ENCODE measurements at places on chromosomes 5 and 9.

DNA sequence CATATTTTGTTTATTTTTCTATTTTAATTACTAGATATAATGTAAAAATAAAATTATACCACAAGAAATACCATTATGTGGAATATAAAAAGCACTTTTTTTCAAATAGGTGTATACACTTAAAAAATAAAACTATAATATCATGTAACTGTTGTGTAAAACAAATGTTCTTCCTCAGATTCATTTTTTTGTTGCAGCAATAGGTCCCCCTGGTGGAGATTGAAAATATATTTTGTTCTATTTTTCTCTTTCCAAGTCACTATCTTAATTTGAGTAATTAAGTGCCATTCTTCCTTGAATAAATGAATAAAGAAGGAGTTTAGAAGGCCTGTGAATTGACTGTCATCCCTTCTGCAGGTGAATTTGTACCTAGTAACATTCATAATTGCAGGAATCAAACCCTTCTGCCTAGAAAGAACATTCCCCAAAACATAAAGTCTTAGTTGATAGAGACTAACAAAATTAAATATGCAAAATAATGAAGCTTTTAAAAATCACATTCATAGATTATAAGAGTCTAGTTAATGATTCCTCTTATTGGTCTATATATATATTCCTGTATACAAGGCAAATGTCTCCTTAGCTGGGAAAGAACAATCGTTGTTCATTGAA is 23.4 kb downstream of the CETN3 start:
- DNase-seq: no peak

GRCh38 chr5:154610321-154611154 is 132.5 kb upstream of the HAND1 start:
- peak; percentile 18 for DNase-seq

- no peak for DNase-seq
Observed at GRCh38 chr9:114230068-114230467, 74.7 kb downstream of the COL27A1 start.

GRCh38 chr9:80648336-80648735 is 1041.0 kb downstream of the TLE1 start:
- DNase-seq: no peak

GRCh38 chr9:131310833-131311554 is 21.5 kb downstream of the PLPP7 start:
- peak; percentile 66 for DNase-seq

DNA sequence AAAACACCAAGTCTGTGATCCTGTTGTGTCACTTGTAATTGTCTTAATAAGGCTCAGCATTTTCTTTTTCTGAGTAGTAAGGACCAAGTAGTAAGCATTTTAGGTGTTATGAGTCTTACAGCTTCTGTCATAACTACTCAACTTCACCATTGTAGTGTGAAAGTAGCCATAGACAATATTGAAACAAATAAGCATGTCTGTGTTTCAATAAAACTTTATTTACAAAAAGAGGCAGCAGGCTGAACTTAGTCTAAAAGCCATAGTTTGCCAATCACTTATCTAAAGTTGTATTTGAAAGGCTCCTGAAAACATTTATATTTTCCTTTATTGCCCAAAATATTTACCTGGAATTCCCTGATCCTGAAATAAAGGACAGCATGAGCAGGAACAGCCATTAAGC is 796.1 kb downstream of the CDH12 start:
- DNase-seq: no peak

DNA sequence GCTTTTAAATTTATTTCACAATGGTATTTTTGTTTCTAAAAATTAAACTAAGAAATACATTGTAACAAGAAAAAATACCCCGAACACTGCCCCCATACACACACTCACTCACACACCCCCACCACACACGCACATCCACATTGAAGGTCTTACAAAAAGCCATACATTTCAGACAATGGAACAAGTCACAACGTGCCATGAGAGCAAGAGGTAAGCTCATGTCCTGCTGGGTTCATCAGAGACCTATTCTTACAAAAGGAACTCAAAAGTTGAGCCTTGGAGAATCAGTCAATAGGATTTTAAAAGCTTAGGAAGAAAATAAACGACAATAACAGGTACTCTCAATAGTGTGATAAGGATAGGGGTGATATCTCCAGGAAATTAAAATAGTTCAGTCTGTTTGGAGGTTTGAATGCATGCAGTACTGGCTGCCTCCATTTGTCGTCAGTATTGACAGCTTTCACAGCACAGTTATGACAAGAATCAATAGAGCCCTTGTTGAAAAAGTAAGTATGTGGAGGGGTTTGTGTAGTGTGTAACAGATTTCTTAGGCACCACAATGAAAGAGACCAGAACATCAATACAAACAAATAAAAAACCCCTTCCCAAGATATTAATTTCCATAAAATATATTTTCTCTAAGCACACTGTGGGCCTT is 1826.2 kb upstream of the CDH6 start:
- DNase-seq: no peak

DNA sequence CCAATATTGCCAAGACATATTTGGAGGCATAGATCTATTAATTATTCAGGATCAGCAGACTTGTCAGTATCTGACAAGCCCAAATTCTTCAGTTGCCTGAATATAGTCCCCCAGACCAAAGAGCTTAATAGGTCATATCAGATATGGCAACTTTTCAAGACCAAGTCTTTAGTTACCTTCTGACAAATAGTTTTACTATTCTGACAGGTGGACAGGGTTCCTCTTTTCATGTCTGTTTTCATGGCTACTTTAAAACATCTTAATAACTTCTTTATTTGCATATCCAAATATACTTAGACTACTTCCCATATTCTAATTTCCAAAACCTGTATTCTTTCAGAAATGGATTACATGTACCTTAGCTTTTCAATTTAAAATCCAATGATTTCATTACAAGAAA is 65.4 kb downstream of the AUH start:
- DNase-seq: no peak

GRCh38 chr5:140402258-140403074 is 833 bp downstream of the ANKHD1 start:
- DNase-seq: peak; percentile 40

DNA sequence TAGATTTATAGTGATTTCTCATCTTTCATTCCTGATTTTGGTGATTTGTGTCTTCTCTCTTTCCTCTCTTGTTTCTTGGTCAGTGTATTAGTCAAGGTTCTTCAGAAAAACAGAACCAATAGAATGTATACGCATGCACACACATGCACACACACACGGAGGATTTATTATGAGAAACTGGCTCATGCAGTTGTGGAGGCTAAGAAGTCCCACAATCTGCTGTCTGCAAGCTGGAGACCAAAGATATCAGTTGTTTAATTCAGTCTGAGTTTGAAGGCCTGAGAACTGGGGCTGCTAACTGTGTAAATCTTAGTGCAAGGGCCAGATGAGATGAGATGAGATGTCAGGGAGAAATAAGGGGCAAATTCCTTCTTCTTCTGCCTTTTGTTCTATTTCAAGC is 5.7 kb upstream of the RPS23 start:
- no peak for DNase-seq

DNA sequence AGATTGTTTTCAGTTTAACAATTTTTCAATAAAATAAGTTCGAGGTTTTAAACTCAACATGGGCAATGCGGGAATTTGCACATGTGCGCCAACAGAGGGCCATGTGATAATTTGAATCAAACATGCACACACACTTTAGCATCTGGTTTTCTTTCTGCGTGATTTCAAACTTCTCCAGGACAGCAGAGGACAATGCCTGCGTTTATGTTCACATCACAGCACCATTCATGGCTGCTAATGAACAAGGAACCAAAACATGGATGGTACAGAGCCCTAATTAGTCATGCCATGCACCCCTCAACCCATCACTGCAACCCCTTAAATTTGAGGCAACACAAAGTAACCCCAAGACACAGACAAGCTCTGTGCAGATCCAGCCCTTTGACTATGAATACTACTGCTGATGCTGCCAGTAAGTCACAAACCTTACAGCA is 2.8 kb downstream of the SHC3 start:
- DNase-seq: no peak

GRCh38 chr5:88544671-88545070 is 276.0 kb upstream of the TMEM161B start:
- no peak for DNase-seq

DNA sequence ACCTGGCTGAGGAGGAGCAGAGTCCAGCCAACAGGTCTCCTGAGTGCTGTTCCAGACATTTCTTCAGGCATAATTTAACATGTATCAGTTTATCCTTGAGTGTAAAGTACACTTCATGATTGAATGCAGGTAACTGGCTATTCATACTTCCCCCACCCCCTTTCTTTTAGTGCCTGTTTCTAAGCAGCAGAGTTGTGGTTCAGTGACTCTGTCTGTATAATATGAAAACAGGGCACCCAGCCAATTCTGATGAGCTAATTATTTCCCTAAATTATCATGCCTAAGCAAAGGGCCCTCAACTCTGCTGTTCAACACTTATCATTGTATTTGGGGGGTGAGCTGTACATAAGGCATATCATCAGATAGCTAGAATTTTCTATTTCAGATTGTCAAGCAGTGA is 51.9 kb upstream of the ZSWIM6 start:
- DNase-seq: no peak

- DNase-seq: no peak
Observed at GRCh38 chr9:3567988-3568387, 42.2 kb upstream of the RFX3 start.

- peak; percentile 23 for DNase-seq
Observed at GRCh38 chr5:79020861-79021561, 35.9 kb upstream of the ARSB start.

- no peak for DNase-seq
Observed at GRCh38 chr5:111627862-111628261, 115.5 kb upstream of the STARD4 start.

Measured in CD4-positive, alpha-beta T cell treated with Interleukin-6 at 100 ng/mL for 8 hours (primary cell).